ENCODE measurements at places on chromosomes 7 and 10.

DNA sequence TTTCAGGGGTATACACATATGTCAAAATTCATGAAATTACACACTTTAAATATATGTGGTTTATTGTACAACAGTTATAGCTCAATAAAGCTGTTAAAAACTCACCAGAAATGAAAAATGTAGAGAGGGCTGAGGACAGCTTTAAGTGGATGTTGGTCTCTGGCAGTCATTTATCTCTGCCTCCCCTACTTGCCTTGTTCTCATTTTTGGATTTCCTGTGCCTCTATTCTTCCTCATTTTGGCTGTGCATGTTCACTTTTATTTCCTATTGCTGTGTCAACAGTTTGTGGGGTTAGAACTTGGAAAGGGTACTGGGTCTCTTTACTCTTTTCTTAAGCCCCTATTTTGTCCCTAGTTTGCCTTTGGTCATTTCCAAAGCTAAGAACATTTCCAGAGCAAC is 18.6 kb upstream of the MEST start:
- no peak for DNase-seq

DNA sequence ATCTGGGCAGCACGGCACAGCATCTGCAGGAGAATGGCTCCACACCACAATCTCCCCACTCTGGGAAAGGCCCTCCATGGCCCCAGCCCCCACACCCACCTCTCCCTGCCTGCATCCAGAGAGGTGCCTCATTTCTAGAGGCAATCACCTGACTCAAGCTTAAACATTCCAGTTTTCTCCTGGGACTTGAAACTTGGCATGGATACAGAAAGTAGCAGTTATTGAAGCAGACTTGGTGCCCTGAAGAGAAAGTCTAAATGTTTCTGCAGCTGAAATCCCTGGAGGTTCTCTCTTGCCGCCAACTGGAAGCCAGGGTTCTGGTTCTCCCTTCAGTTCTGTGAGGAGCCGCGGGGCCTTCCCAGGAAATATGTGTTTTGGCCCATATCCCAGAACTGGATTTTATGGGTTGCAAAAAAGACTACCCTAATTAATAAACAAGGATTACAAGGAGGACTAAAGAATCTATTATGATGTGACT is 122.8 kb downstream of the SKIDA1 start:
- DNase-seq = no peak

GRCh38 chr7:30135301-30136116 is 723 bp downstream of the MTURN start:
- DNase-seq = no peak

DNA sequence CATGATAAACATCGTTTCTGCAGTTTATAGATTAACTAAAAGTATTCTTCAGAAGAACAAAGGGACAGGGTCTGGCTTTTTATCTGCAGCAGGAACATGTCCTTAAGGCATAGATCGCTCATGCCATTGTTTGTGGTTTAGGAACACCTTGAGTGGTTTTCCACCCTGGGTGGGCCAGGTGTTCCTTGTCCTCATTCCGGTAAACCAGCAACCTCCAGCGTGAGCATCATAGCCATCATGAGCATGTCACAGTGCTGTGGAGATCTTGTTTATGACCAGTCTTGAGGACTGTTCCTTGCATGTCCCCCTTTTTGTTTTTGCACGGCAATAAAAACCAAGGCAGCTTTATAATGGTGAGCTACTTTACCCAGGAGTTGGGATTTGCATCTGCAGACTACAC is 33.9 kb downstream of the STOX1 start:
- DNase-seq = no peak

DNA sequence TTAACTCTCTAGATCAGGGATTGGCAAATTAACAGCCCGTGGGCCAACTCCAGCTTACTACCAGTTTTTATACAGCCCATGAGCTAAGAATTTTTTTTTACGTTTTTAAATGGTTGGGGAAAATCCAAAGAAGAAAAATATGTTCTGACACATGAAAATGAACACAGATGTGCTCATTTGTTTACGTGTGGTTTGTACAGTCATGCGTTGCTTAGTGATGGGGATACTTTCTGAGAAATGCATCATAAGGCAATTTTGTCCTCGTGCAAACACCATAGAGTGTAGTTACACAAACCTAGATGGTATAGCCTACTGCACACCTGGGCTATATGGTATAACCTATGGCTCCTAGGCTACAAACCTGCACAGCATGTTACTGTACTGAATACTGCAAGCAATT is 8.3 kb upstream of the SMKR1 start:
- no peak for DNase-seq

DNA sequence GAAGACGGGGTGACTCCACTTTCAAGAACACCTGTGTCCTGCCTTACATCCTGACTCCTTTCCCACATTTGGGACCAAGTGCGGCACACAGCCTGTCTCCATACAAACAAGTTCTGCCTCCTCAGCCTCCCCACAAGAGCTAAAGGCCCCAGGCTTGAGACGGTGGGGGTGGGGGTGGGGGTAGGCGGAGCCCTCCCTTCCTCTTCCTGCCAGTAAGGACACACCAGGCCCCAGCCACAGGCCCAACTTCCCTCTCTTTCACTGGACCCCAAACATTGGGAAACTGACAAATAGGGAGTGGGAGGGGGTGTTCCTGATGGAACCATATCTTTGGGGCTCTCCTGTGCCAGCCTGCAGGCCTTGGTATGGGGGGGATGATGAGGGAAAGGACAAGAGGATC is 4.6 kb downstream of the CDK5 start:
- DNase-seq = no peak

DNA sequence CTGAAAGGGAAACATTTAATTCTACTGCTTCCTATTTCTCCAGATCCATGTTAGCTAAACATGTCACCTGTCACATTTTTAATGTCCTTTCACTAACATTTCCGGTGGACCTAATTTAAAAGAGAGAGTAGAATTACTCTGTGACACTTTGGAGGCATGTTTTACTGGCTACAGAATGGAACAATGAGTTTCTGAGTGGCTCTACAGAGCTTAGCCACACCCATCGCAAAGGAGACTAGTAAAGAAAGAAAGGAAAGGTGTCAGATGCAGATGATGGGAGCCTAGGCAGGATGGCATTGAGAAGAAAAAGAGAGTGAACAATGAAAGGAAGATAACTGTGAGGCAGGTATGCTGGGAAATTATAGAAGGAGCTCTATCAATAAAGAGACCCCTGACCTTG is 35.9 kb downstream of the NDUFB2 start:
- no peak for DNase-seq

- no peak for DNase-seq
Measured at GRCh38 chr10:71727738-71728737, 8.5 kb upstream of the C10orf105 start.

GRCh38 chr7:130566898-130567280 is 75.0 kb downstream of the MEST start:
- no peak for DNase-seq

GRCh38 chr7:38574086-38574485 is 57.1 kb downstream of the AMPH start:
- no peak for DNase-seq

DNA sequence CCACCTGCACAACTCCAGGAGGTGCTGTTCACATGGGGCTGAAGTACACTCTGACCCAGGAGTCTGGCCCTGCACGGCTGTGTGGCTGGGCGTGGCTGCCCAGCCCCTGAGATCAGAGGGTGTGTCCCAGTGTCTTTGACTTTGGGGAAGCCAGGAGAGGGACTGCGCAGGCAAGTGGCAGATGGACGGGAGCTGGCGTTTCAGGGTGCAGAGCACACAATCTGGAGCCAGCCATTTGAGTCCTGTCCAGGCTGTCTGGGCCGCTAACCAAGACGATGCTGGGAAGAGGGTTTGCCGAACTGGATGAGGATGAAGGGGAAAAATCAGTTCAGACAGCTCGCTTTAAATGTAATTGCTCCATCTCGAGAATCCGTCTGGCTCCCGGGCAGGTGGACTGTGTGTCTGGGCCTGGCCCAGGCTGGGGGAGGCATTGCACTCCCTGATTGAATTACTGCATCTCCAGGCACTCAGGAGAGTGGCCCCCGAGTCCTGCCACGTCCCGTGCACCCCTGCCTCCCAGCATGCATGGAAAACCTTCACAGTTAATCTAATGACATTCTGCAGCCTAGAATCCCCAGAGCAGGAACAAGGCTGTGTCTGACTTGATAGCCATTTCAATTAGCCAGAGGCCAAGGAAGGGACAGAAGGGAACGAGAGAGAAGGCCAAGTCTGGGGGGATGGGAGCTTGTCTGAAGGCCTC is 120.8 kb upstream of the NANOS1 start:
- DNase-seq = no peak

- no peak for DNase-seq
Measured at GRCh38 chr10:113626809-113627355, 37.0 kb downstream of the NRAP start.

GRCh38 chr10:29304995-29305335 is 16.1 kb downstream of the LYZL1 start:
- no peak for DNase-seq

- DNase-seq = no peak
Measured at GRCh38 chr7:100670074-100670473, 3.5 kb upstream of the GNB2 start.

DNA sequence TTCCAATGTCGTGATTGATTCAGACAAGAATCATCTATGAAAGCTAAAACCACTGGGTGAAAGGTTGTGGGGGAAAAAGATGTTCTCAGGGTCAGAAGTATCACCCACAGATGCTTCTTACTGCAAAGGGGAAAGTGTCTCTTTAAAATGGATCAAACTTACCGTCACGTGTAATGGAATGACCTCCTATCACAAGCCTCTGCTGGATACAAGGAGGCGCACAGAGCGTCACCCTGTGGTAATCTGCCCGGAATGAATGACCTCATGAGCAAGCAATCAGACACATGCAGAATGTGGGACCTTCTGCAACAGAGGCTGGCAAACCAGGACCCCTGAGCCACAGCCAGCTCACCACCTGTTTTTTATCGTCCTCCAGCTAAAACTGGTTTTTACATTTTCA is 33.0 kb downstream of the WIPF3 start:
- no peak for DNase-seq

DNA sequence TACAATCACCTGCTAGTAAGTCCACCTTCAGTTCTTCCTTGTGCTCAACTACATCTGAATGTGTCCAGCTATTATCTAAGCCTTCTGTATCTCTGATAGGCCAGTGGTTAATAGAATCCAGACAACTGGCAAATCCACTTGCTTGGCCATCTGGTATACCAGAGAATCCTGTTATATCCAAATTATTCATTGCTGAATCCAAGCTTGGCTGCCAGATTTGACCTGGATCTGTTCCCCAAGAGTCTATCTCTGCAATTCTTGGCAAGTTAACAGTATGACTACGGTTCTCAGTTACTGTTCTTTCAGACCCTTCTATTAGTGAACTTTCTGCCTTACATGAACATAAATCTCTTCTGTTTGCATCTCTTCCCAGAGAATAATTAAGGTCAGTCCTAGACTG is 154.6 kb upstream of the TARP start:
- no peak for DNase-seq

DNA sequence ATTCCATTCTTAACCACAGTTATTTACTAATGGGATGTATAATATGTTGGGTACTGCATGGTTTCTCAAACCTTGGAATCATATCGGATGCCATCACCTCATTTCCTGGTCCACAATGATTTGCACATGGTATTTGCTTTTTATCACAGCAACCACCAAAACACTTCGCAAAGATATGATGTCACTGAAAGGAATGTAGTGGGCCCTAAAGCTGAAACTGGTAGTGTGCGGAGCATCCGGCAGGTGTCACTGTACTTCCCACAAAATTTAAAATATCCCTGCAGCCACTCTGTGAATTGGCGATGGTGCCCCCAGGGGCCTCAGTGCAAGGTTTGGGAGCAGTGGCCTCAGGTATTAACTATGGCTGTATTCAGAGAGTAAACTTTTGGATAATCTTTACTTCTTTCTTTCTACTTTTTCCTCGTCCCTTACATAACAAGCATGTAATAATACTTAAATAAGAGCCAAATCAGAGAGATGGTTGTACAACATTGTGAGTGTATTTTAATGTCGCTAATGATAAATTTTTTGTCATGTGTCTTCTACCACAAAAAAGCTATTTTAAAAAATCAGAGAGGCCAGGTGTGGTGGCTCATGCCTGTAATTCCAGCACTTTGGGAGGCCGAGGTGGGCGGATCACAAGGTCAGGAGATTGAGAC is 66.2 kb downstream of the FAM241B start:
- DNase-seq = no peak

GRCh38 chr7:147894271-147894670 is 696.3 kb upstream of the C7orf33 start:
- no peak for DNase-seq

- DNase-seq = no peak
Measured at GRCh38 chr10:13001041-13001886, at the start of gene CCDC3. CCDC3 (minus strand) TSS chr10:13001713; CDS start chr10:13001570, 143 bp downstream.

DNA sequence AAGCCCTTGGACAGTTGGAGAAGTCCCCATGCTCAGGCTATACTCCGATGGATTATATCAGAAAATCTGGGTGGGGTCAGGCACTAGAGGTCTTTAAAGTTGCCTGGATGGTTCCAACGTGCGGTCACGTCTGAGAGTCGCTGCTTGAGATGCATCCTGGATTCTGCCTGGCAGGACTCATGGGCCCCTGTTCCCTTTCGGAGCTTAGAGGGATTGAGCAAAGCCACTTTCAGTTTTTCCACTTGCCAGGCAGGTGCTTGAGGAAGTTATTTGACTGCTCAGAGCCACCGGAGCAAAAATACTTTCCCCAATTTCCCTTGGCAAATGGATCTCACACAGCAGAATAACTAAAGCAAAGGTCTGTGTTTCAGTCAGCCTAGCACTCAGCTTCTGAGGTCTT is 129.1 kb downstream of the GALNT17 start:
- DNase-seq = no peak

DNA sequence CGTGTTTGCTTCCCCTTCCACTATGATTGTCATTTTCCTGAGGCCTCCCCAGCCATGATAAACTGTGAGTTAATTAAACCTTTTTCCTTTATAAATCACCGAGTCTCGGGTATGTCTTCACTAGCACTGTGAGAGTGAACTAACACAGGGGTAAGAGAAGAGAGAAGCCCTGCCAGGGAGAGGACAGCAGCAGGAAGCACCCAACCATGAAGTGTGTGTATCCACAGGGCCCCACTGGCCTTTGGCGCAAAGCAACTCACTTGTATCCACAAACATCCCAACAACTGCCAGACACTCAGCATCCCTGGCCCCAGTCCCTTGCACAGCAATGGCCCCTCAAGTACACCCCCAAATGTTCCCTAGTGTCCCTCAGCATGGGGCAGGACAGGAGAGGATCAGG is 115.1 kb downstream of the MAD1L1 start:
- no peak for DNase-seq

- no peak for DNase-seq
Measured at GRCh38 chr10:59830601-59831259, 75.6 kb downstream of the CCDC6 start.

- DNase-seq = no peak
Measured at GRCh38 chr7:129858490-129858889, 94.3 kb downstream of the UBE2H start.

DNA sequence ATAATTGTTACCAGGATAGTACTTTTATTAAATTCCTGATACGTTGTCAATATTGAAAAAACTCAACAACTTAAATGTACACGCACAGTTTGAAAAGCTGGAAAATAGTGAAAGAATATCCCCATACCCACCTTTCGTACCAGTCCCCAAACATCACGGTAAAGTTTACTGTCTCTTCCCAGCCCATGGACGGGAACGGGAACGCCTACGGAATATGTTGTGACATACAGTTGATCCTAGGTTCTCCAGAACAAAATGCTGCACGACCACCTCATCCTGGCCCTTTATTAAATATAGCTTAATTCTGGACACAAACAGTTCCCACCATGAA is 527 bp upstream of the BCAP29 start:
- no peak for DNase-seq
